Astrocyte (in vitro differentiated cells and primary cell): ENCODE measurements at places on chromosomes 7 and 10. TPM values are rescaled to one million over a fixed set of nuclear protein-coding genes. Genes with fewer than 3 reads are reported as not detected.

MCM10 gene
- total RNA-seq: 1.5 and 1.9 TPM in 2 replicates

NRCAM gene
- total RNA-seq: 7.9 and 9.3 TPM in 2 replicates

- DNase-seq: no peak
Observed at GRCh38 chr10:14378387-14378960, 47.8 kb upstream of the FRMD4A start.

DNA sequence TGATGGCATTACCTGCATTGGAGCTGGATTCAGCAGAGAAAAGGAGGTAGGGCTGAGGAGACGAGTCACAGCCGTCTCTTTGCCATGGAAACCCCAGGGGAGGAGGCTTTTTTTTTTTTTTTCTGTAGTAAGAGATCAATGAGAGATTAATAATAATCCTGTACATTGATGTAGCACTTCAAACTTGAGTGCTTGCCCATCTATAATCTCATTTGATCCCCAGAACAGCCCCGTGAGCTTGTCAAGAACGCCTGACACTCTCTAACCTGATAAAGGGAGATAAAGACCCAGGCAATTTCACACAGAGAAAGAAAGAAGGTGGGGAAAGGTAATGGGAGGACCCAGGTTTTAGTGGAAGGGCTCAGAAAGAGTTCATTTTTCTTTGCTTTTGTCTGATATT, 195.2 kb upstream of the FOXK1 start:
- no peak for DNase-seq

DNA sequence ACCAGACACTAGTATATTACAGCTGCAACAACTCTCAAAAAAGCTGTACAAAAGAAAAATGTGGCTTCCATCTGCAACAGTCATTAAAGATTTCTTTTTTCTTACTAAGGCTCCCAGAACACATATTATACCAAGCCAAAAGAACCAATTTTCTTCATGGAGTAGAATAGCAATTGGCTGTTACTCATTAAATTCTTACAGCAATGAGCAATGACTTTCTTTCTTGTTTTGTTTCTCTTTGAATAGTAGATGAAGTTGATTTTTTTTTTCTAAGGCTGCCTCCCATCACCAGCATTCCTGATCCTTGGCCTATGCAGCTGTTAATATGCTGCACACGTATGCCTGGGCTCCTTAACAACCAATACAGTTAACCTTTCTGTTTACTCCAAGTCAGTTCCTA, 36.6 kb upstream of the SPOCK2 start:
- DNase-seq: peak; percentile 74

- DNase-seq: peak; percentile 17
Observed at GRCh38 chr7:157003756-157004520, 6.5 kb downstream of the MNX1 start.

- DNase-seq: no peak
Observed at GRCh38 chr10:34835908-34836508, 20.9 kb upstream of the PARD3 start.

DNA sequence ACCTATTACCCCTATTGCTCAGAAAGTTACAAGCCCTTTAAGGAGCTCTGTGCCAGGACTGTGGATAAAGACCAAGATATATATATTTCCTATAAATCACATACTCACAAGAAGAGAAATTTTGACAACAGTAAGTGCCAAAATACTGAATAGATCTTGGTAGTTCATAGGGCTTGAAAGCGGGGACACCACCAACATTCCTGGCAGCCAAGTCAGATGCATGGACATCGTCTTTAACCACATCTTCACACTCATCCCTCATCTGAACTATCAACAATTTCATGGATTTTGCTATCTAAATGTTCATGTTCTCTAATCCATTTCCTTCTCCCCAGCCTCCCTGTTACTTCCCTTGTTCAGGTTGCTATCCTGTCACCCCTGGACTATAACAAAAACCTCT, 67.5 kb upstream of the LRRC17 start:
- no peak for DNase-seq

- peak; percentile 12 for DNase-seq
Observed at GRCh38 chr7:140659856-140660255, 12.9 kb upstream of the ADCK2 start.

GRCh38 chr7:132394283-132395198, 181.7 kb downstream of the PLXNA4 start:
- no peak for DNase-seq
